ENCODE measurements at places on chromosomes 12 and 14.

- DNase-seq, result peak; percentile 70
Observed at GRCh38 chr12:95201056-95201670, 16.1 kb downstream of the FGD6 start.

DNA sequence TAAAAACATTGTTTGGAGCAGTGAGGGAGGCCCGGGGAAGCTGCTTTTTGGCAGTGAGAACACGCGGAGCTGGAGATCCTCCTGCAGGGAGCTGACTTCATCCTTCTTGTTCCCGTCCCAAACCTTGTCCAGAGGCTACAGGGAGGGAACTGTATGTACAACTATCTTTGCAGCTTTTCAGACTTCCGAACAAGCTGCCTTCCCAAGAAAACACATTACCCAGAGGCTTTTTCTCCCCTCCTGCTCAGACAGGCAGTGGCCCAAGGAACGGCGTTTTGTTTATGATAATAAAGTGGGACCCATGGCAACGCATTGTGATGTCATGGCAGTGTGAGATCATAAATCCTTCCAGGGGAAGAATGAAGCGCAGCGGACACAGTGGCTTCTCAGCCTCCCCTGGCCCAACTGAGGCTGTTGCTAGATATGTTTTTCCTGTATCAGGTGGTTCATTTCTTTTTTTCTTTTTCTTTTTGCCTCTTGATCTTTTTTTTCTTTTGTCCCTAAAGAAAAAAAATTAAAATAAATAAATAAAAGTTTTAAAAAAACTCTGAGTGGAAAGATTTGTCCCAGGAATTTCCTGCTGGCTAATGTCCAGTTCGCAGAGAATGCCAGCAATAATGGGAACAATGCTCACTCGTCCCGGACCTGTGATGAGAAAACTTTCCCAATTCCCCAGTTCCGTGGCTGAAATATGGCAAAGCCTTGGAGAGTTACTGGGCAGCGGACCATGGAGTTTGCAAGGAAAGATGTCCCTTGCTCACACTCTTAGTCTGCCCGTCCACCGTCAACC lies 103.4 kb upstream of the MAP1LC3B2 start:
- peak; percentile 96 for DNase-seq

DNA sequence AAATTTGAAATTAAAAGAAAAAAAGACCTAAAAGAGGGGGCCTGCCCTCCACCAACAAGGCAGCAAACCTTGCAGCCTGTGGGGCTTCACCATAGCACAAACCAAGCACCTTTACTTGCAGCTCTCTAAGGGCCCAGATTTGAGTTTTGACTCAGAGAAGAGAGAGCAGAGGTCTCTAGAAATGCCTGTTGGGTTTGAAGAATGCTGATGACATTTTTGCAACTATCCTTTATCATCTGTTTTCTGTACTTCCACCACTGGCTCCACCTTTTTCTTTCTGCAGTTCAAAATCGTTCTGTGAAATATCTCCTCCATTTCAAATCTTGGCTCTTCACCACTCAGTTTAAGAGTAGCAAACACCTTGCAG lies 83.8 kb upstream of the HMGA2 start:
- DNase-seq, result peak; percentile 22

- peak; percentile 40 for DNase-seq
Observed at GRCh38 chr14:55752580-55753390, 172.8 kb downstream of the KTN1 start.

- DNase-seq, result peak; percentile 13
Observed at GRCh38 chr12:52667509-52667908, 12.7 kb downstream of the KRT1 start.

DNA sequence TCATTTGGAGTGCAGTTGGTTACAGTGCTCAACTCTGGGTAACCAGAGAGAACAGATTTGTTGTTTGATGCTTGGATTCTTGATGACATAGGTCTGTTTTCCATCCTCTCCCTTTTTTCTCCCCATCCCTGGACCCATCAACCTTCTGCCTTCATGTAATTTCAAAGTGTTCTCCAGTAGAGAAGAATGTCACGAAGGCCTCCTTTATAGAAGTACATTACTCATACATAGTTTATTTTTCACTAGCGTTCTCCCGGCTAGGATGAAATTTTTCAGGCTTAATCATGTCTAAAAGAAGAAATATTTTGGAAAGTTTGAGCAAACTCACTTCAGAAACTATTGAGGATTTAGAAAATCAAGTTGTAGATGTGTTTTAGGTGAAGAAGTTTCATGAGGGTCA lies 20.9 kb upstream of the APPL2 start:
- peak; percentile 91 for DNase-seq

DNA sequence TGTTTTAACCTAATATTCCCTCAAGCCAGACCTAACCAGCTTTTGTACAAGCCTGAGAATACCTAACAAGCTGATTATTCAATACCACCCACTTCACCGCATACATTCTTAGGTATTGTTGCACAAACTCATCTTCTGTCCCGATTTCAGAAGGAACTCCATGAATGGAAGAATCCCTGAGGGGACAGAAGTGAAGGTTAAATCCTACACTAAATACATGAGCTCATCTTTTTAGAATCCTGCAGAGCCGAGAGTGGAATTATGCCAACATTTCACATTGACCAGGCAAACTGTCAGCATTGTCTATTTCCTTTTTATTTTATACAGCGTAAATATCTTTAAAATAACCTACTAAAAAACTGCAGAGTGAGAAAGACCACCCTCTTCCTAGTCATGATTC lies 140.7 kb upstream of the PRICKLE1 start:
- DNase-seq, result no peak

- DNase-seq, result no peak
Observed at GRCh38 chr14:92770484-92770883, 22.1 kb upstream of the LGMN start.

DNA sequence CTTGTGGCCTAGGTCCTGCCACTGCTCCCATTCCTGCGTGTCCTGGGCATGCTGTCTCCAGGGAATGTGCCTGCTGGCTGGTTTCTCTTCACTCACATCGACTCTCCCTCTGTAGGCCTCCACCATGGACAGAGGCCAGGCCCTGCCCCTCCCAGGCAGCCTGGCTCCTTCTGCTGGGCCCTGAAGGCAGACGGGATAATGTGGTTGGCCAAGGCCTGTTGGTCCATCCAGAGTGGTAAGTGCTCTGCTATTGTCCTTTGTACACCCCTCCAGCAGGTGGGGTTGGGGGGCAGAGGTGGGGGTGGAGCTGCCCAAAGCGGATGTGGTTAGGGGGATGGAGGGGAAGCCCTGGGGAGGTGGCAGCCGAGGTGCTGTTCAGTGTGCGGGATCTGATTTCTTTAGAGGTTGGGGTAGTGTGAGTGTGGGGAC lies 9.5 kb upstream of the NR4A1 start:
- DNase-seq, result no peak

- no peak for DNase-seq
Observed at GRCh38 chr12:30911207-30911606, 15.3 kb upstream of the TSPAN11 start.

DNA sequence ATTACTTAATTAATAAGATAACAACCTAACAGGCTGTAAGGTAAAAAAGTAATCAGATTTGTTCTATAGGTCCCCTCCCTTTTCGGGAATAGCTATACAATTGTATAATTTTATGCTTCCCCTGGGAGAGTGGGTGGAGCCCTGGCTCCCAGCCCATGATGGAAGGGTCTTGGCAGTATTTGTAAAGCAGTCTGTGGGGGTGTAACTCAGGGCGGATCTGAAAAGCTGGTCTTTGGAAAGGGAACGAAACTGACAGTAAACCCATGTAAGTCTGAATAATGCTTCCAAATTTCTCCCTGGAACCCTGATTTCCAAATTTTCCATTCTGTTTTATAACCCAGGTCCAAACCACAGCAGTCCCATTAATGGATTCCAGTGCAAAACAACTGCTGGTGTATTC lies 110.4 kb downstream of the DAD1 start:
- no peak for DNase-seq

DNA sequence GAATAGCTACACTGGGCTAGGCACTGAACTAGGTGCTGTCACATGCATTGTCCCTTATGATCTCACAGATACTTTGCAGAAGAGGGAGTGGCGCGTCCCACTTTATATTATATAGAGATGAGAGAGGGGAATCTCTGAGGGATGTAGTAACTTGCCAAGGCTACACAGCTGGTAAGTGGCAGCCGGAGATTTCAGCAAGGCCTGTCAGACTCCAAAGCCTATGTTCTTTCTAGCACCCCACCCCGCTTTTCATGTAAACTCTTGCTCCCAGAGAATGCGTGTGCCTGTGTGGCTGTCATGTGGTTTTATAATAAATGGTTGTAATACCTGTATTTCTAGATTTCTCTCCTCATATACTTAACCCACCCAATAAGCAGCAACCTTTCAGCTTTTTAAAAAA lies 39.1 kb downstream of the WDR20 start:
- DNase-seq, result no peak

- peak; percentile 45 for DNase-seq
Observed at GRCh38 chr12:87982208-87982607, 47.0 kb downstream of the C12orf50 start.

DNA sequence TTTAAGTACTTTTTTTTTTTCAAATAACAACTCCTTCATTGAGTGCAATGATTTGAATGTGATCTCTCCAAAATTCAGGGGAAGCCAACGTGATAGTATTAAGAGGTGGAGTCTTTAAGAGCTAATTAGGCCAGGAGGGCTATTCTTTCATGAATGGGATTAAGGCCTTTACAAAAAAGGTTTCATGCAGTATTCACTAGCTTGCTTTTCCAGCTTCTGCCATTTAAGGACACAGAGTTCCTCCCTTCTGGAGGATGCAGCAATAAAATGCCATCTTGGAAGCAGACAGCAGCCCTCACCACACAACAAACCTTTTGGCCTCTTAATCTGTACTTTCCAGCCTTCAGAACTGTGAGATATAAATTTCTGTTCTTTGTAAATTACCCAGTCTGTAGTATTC lies 586.8 kb upstream of the LMO3 start:
- DNase-seq, result no peak

GRCh38 chr12:120873226-120873625 lies 30.9 kb downstream of the SPPL3 start:
- DNase-seq, result no peak

DNA sequence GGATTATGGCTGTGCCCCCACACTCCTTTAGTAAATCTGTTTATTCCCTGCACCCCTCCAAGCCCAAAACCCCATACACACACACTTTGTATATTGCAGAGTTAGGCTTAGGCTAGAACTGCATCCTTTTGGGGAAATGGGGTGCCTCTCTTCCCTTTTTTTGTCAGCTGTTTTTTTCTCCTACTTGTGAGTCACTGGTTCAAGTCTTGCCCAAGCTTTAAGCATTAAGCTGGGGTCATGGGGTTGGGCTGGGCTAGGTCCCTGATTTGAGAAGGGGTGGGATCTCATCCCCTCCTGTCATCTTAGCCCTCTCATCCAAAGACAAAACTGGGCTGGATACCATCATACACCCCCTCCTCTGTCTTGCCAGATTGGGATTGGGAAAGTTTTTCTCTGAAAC lies 1.6 kb downstream of the LRP1 start:
- peak; percentile 63 for DNase-seq

DNA sequence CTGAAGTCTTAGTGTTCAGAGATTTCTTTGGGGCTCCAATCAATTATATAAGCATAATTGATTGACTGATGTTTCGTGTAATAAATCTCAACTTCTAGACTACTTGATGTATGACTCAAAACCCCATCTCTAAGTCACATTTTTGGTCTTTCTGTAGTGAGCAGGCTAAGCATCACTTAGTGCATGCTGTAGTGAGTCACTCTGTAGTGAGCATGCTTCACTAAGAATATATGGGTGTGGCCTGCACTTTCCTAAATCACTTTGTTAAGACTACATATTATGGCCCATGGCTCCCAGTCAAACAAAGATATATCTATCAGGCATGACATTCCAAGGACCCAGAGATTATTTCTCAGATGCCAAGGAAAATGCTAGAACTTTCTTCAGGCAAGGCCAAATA lies 909.4 kb upstream of the LRFN5 start:
- DNase-seq, result no peak

GRCh38 chr14:104874110-104874531 lies 9.1 kb downstream of the CEP170B start:
- DNase-seq, result no peak

GRCh38 chr14:24315807-24316596 lies 4.7 kb downstream of the LTB4R start:
- DNase-seq, result no peak

- no peak for DNase-seq
Observed at GRCh38 chr12:71867131-71867530, 27.6 kb downstream of the TBC1D15 start.

DNA sequence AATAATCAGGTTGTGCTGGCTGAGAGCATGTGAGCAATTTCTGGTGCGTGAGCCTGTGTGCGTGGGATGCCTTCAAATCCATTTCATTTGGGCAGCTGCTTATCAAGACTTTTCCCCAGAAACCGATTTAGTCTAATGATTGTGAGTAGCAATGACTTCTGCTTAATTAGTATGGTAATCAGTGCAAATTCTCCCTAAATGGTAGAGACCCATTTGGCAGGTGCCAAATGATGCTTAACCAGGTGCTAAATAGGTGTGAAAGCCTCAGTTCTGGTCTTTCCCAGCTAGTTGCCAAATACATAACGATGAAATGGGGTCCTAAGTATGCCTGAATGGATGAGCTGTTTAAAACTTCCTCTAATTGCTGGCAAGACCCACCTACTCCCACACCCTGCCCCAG lies 248.4 kb upstream of the CCDC196 start:
- DNase-seq, result no peak

- peak; percentile 19 for DNase-seq
Observed at GRCh38 chr12:97167598-97167997, 260.5 kb downstream of the NEDD1 start.

DNA sequence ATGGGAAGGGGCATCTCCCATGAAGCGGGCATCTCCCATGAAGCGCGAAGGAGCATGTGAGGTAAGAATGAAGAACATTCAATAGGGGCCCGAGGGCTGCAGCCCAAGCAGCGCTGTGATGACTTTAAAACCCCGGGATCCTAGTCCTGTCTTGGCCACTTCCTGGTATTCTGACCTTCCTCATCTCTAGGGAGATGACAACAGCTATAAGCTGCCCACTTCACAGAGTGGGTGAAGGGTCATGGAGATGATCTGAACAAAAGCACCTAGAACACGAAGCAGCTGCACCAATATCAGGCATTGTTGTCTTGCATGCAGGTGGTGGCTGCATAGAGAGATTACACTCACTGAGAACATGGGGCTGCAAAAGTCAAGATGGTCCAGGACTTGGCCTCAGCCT lies 64.5 kb downstream of the SPTB start:
- DNase-seq, result no peak

GRCh38 chr12:130747867-130748740 lies 32.0 kb upstream of the RIMBP2 start:
- DNase-seq, result peak; percentile 55

GRCh38 chr12:121953695-121954094 lies 35.3 kb downstream of the CFAP251 start:
- DNase-seq, result no peak

- DNase-seq, result peak; percentile 45
Observed at GRCh38 chr12:54680374-54680773, 32.2 kb upstream of the DCD start.

All from ELR (cell line).